HT1080 (cell line): ENCODE measurements at places on chromosomes 13 and 19. TPM values are rescaled to one million over a fixed set of nuclear protein-coding genes. Genes with fewer than 3 reads are reported as not detected.

DNA sequence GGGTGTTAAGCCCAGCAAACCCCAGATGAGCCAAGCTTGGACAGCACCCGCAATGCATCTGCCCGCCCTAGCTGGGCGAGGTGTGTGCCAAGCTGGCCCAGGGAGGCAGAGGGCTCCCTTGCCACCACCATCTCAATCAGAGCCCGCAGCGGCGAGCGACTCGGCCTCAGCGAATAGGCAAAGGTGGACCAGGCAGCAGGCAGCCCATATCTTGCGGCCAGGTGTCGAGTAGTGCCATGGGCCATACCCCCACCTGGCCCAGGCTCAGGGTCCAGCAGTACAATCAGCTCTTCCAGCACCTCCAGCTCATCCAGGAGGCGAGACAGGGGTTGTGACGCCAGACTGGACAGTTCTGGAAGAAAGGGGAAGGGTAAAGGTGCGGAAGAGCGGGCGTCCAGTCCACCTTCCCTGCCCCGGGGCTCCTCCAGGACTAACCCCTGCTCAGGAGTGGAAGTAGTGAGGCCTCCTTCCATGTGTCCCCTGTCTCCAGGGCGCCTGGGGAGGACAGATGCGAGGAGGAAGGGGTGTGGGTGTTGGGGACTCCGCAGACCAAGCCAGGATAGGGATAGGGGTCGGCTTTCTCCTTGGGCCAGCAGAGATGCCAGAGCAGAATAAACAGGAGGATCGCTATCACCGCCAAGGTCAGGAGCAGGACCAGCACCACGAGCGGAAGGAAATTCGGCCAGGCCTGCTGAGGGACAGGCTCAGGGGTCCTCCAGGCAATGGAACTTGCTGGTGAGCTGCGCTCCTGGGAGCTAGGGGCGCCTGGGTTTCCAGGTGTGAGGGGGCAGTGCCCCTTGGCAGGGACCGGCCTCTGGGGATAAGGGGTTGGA lies 2.8 kb downstream of the IGFLR1 start:
- no peak for DNase-seq

- peak; percentile 85 for DNase-seq
Observed at GRCh38 chr19:16584248-16585093, 12.3 kb upstream of the SLC35E1 start.

- DNase-seq, result no peak
Observed at GRCh38 chr19:13817018-13817614, 21.9 kb downstream of the ZSWIM4 start.

DNA sequence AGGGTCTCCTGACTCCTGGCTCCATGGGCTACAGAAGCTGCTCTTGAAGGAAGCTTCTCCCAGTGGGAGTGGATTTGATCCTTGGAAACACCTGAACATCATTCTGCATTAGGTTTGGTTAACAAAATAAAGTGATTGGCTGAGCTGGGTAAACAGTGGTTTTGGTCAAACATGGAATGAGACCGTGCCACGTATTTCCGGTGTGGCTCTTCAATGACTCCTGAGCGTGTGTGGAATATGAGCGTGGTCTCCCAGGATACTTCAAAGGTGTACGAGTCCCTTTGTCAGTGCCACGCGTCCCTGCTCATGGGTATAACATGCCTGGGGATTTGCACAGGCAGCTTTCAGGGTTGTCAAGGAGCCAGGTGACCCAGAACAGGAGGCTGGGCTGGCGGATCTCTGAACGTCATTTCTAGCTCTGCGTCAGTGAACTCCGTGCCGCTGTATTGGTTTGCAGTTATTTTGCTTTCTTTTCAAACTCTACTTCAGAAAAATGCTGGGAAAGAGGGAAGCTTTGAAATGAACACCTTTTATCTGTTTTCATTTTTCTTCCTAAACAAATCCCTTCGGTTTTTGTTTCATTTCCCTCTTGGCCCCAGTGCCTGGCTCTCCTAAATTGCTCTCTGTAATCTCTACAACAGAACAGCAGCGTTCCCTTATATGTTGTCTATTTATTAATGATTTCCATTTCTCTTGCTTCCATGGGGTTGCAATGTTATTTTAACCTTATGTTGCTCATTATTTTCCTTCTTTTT lies 26.3 kb upstream of the GJB6 start:
- peak; percentile 13 for DNase-seq

DNA sequence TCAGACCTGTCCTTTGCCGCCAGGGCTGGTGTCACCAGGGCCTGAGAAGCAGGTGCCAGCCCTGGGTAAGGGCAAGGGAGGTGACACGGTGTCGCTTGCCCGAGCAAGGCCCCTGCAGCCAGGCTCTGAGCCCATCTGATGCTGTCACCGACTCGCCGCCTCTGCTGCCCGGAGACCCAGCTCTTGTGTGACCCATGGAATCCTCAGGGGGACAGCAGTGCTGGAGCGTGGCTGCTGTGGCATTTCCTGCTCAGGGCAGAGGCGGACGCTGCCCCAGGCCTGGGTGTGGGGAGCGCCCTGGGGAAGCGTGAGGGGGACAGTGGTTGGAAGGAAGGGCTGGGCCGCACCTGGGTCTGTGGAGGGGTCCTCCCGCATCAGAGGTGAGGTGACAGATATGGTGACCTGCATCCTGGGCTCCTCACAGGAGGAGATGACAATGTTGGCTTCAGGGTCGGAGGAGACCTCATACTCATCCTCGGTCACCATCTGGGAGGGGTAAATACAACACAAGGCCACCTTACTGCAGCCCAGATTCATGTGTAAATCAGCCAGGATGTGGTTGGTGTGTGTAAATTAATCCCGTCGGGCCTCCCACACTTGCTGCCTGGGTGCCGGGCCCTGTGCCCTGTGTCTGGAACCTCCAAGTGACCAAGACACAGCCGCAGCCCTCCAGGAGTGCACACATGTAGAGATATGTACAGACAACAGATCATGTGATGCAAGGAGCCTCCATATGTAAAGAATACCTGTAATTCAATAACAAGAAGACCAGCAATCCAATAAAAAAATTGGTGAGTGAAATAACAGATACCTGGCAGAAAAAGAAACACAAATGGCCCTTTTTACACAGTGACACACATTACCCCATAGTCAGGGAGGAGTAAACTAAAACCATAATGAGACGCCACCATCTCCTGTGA lies 27.6 kb upstream of the MATK start:
- DNase-seq, result no peak

DNA sequence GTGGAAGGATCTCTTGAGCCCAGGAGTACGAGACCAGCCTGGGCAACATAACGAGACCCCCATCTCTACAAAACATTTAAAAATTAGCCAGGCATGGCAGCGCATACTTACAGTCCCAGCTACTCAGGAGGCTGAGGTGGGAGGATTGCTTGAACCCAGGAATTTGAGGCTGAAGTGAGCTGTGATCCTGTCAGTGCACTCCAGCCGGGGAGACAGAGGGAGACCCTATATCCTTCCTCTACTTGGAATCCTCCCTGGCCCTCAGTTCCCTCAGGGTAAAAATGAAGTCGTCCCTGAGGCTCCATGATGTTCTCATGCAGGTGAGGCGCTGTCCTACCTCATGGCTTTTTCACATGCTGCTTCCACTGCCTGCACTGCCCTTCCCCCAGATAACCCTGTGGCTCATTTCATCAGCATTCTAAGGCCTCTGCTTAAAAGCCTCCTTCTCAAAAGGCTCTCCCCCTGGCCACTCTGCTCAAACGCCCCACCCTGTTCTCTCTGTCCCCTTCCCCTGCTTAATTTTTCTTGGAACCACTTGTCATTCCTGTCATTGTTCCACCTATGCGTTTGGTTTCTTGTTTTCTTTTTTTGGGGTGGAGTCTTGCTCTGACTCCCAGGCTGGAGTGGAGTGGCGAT lies 19.2 kb downstream of the DNM2 start:
- DNase-seq, result no peak

Gene JSRP1
- not detected in 2 replicates for total RNA-seq

Gene KRTDAP
- total RNA-seq, result not detected in 2 replicates

DNA sequence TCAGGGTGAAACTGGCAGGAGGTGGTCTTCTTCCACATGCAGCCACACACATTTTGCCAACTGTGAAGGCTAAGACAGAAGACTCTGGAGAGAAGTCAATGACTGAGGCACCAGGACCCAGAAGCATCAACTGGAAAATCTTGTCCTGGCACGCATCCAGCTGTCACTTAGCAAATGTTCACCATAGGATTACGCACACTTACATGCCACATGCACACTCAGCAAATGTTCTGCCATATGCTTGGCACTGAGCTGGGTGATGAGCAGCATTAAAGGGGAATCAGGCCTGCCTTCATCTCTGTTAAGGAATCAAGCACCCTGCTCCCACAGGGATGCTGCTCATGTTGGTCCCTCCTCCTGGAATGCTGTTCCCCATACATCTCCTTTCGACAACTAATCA lies 5.1 kb downstream of the ZNF599 start:
- DNase-seq, result no peak

Gene MRPL54
- total RNA-seq, result 50.0 and 107 TPM in 2 replicates

- DNase-seq, result no peak
Observed at GRCh38 chr13:26228096-26228495, 6.0 kb upstream of the RNF6 start.

DNA sequence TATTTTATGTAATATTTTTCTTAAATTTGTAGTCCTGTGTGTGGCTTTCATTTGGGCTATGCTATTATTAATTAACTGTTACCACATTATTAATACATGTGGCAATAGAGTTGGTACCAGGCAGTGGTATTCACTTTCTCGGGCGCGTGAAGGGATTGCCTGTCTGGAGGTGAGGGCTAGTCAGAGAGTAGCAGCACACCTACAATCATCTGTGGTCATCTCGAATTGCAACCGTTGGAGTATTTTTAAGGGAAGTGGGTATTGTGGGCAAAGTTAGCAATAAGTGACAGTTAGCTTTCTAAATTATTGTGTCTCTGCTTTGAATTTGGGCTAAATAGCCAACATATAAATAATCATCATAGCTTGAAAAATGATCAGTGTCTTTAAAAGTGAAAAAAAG lies 20.0 kb upstream of the GPR18 start:
- DNase-seq, result no peak

- DNase-seq, result peak; percentile 81
Observed at GRCh38 chr19:44723952-44724319, 24.6 kb upstream of the BCL3 start.

GRCh38 chr19:18432275-18433014 lies 5.5 kb downstream of the ISYNA1 start:
- no peak for DNase-seq

- DNase-seq, result no peak
Observed at GRCh38 chr19:791007-791566, 6.2 kb upstream of the PTBP1 start.

DNA sequence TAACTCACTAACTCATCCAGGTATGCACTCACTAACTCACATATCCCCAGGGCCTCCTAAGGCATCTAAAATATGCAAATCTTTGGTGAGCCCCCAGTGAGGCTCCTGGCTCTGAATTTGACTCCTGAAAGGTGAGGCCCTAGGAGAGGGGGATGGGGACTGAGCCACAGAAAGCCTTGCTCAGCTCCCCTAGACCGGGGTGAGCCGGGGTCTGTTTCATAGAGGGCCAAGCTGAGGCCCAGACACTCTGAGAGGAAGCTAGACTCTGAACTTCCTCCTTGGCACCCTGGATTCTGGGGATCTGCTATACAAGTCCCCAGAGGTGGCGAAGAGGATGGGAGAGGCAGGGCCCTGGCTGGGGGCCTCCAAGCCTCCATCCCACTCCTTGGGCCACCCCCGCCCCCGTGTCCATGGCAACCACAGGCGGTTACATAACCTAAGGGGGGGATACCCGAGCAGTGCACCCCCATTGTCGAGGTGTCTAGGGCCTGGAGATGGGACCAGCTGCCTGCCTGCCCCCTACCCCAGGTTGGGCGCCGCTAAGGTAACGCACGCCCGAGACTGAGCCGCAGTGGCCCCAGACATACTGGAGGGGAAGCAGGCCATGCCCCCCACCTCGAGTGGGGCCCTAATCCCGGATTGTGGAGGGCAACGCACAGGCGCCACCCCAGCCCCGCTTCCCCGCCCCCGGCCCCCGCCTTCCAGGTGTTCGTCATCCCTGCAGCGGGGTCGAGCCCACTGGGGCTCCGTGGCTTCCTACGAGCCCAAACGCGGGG lies 646 bp downstream of the ABHD8 start:
- no peak for DNase-seq

GRCh38 chr19:13078381-13078780 lies 24.3 kb downstream of the LYL1 start:
- DNase-seq, result no peak

Gene TRAPPC2B
- 12.2 and 17.1 TPM in 2 replicates for total RNA-seq

DNA sequence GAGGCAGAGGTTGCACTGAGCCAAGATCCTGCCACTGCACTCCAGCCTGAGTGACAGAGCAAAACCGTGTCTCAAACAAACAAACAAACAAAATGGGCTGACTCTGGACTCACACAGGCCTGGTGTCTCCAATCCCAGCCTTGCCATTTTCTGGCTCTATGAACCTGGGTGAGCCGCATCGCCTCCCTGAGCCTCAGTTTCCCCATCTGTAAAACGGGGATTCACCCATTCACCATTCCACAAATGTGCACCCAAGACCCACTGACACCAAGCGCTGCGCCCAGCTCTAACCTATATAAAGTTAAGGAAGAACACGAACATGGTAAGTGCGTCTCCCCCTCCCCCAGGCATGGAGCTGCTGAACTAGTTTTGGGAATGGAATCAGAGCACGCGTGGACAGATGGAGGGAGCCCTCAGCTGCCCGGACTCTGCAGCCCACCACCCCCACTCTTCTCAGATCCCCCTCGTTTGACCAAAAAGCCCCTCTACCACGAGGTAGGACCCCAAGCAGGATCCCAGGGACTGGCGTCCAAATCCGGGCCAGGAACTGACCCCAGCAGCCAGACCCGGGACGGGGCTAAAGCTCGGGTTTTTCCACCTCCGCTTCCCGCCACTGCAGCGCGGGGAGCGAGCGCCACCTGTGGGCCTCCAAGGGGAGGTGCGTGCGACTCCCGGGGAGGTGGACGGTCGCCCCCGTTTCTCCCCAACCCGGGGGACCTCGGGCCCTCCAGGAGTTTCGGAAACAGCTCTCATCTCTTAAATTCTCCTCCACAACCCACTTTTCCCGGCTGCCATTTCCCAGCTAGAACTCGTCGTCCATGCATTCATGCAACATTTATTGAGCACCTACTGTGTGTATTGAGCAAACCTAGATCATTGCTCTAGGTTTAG lies 33.0 kb upstream of the ADGRE5 start:
- peak; percentile 29 for DNase-seq

GRCh38 chr19:13329766-13330165 lies 176.5 kb downstream of the CACNA1A start:
- peak; percentile 3 for DNase-seq

Gene CGB3
- not detected in 2 replicates for total RNA-seq

GRCh38 chr13:28636677-28637317 lies 22.1 kb upstream of the POMP start:
- peak; percentile 73 for DNase-seq

DNA sequence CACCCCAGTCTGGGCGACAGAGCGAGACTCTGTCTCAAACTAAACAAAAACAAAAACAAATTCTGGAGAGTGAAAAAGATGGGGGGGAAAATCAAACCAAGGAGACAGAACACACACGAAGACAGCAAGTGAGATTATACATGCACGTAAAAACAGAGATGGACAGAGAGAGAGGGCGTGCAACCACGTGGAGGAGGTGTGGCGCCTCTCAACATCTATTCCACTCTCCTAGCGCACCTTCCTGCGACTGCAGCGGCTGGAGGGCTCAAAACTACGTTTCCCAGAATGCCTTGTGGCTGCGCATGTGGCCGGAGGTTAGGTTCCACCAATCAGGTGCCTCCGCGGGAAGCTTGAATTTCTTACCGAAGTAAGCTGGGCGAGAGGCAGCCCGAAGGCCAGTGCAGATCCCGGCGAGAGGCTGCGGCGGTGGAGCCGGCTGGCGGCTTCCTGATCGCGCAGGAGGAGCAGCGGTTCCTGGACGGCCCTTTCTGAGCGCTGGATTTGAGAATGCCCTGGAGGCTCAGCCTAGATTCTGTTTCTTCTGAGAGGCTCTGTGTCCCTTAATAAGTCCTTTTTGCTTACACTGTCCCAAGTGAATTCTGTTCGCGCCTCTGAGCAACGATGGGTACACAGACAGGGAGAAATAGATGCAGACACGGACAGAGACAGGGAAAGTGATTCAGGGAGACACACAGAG lies 13.1 kb upstream of the NANOS2 start:
- DNase-seq, result peak; percentile 91
